Stimulated activated CD8-positive, alpha-beta memory T cell treated with anti-CD3 and anti-CD28 coated beads, Interleukin-4, amount 100 ng/mL, for 24 hours (primary cell): ENCODE measurements at places on chromosomes 12 and 14.

DNA sequence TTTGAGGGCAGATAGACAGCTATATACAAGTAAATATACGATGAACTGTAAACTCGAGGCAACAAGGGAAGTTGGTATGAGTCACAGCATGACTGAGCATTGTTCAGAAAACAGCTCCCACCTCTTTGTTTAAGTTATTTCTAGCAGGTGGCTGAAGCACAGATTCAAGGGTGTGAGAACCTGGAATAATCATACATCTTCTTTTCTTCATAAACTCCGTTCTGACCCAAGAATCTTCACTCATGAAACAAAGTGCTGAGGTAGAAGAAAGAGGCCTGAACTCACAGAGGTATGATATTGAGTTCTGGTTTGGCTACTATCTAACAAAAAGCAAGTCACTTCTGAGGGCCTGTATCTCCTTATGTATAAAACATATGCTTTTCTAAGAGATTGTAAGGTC, 364.1 kb upstream of the KITLG start:
- no peak for DNase-seq

GRCh38 chr12:2453761-2454090, 341.0 kb upstream of the FKBP4 start:
- no peak for DNase-seq

DNA sequence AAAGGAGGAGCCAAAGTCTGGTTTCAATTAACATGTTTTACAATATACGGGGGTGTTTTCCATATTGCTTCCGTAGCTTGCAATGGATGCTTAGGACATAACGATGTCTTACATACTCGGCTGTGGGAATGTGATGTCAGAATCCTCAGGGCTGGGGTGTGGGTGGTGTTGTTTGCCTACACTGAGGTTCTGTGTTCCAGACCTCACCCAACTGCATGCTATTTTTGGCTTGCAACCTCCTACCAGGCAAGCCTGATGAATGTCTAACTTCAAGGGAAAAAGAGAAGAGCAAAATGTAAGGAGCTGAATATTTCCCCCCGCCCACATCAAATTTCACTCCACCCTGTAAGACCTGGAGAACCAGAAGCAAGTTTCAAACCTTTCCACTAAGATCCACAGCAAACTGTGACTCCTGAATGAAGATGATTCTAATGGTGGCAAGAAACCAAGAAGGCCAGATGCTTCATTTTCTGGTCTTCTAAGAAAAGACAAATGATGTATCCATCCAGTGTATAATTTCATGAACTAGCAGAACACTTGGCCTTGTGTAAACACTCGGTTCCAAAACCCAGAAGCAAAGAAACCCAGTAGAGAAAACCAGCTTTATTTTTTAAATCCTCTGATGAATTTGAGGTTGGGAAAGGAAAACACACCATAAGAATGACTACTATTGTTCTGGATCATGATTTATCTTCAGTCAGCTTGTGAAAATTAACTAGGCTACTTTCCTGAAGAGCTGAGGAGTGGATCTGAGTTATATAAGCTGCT, 227.9 kb downstream of the DACT1 start:
- DNase-seq, result no peak

- no peak for DNase-seq
Measured at GRCh38 chr12:71594214-71594948, 69.3 kb downstream of the ZFC3H1 start.

- DNase-seq, result no peak
Measured at GRCh38 chr14:47763188-47763854, 87.9 kb upstream of the MDGA2 start.

GRCh38 chr12:68374307-68374982, 42.3 kb upstream of the MDM1 start:
- DNase-seq, result no peak
